ENCODE measurements at places on chromosomes 3 and 15. TPM values are rescaled to one million over a fixed set of nuclear protein-coding genes. Genes with fewer than 3 reads are reported as not detected.

Gene ACKR4
- under 0.01 TPM for total RNA-seq

DNA sequence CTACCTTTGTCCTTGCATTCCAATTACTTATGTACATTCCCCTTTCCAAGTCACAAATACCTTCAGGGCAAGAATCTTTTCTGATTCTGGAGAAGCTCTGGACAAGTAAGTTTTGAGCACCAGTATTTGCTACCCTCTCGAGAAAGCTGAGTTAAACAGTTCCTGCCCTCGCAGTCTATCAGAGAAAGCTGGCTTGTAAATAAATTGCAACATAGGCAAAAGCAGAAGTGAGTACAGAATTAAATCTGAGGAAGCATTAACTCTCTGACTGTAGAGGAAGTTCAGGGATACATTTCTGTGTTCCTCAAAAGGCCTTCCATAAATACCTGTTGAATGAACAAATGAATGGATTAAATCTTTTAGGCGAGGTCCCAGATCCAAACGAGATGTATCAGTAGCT, 1.2 kb downstream of the OSBPL11 start:
- no peak for DNase-seq

DNA sequence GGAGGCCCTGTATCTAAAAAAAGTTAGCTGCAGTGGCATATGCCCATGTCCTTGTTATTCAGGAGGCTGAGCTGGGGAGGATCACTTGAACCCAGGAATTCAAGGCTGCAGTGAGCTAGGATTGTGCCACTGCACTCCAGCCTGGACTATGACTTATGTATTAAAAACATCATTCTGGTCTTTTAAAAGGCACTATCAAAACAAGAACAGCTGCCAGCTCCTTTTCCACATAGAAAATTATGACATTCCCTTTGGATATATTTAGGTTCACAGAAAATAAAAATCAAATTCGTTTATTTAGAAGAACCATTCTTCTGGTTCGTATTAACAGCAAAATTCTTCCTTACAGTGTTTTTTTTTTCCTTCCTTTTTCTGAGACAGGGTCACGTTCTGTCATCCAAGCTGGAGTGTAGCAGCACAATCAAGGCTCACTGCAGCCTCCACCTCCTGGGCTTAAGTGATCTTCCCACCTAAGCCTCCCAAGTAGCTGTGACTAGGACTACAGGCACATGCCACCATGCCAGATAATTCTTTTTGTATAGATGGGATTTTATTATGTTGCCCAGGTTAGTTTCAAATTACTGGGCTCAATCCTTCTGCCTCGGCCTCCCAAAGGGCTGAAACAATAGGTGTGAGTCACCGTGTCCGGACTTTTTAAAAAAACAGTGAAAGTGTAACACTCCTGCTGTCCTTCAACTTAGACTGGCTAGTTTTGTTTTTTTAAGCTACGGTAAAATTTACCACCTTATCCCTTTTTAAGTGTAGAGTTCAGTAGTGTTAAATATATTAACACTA, 13.9 kb downstream of the ICE2 start:
- no peak for DNase-seq

Gene ROPN1B
- total RNA-seq, result not detected

- no peak for DNase-seq
These were observed 99.4 kb downstream of the DHX36 start for GRCh38 chr3:154224866-154225265.

- DNase-seq, result no peak
These were observed 147.5 kb downstream of the NTRK3 start for GRCh38 chr15:88108991-88109390.

DNA sequence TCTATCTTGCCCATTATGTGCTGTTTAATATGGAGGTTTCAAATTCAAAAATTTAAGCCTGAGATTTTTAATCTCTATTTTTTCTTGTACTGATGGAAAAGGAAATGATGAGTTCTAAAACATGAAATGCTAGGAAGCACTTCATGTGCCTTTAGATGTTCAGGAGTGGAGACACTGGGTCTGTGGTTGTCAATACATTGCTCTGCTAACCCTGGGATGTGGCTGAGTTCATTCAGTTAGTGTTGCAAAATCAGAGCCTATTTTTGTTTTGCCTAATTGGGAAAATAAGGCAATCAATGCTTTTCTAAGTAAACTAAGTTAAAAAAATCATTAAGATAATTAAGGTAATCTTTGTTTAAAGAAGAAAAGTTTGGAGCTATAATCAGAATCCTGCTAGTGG, 83.1 kb downstream of the DIPK2A start:
- no peak for DNase-seq

Gene IL17RD
- total RNA-seq, result 0.27 TPM

Gene ELL3
- 7.0 TPM for total RNA-seq

Gene PPP4R2
- total RNA-seq, result 11.6 TPM

Gene PIGB
- total RNA-seq, result 11.8 TPM

GRCh38 chr15:68318931-68319909, 41.7 kb downstream of the FEM1B start:
- DNase-seq, result no peak

GRCh38 chr3:111610612-111611054, 15.5 kb upstream of the ZBED2 start:
- DNase-seq, result peak; percentile 30

GRCh38 chr3:15876669-15877068, 78.9 kb upstream of the ANKRD28 start:
- DNase-seq, result no peak

DNA sequence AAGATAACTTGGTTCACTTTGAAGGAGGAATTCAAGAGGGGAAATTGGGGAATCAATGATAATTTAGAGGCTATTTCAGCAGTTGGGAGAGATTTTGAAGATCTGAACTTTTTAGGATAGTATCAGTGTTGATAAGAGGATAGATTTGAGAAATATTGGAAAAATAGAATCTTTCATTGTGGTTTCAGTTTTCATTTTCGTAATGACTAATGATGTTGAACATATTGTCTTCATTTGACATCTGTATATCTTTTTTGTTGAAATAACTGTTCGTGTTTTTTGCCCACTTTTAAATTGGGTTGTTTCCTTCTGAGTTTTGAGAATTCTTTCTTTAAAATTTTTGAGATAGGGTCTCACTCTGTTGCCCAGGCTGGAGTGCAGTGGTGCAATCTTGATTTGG, 21.1 kb downstream of the ECT2 start:
- no peak for DNase-seq

DNA sequence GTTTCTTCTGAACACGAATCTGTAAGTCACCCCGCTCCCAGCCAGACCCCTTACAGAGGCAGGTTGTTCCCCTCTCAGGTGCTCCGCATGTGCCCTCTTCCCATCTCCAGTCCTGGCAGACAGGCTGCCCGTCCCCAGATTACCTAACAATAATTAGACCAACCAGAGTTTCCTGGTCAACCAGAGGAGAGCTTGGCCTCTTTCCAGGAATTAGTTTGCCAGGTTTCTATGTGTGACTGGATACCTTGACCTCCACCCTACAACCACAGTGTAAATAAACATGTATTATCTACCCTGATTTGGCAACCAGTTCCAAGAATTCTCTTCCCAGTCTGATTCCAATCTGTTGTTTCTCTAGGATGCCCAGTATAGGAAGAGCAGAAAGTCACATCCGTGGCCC, 178.0 kb upstream of the UMPS start:
- no peak for DNase-seq

DNA sequence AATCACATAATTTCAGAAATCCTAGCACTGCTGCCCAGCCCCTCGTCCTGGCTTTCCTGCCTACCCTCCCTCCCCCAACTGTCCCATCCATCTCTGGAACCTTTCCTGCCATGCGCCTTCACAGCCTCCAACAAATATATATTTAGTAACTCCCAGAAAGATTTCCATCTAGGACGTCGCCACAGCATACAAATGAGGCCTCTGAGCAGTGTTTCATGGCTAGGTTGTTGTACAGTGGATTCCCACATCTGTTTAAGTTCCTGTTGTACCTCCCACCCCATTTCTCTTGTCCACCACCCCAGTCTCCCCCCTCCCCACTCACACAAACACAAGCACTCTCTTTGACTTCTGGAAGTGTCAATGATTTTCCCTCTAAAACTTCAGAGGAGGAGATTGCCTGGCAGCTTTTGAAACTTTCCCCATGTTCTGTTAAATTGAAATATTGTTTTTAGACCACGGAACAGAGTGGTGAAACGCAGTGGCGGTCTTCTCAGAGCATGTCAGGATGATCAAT, 280.3 kb upstream of the RORA start:
- no peak for DNase-seq

GRCh38 chr15:29672923-29673809, 149.1 kb downstream of the TJP1 start:
- no peak for DNase-seq

Gene DCLK3
- total RNA-seq, result not detected

- DNase-seq, result no peak
These were observed 84.2 kb upstream of the CTNNB1 start for GRCh38 chr3:41115069-41115468.

GRCh38 chr15:36826948-36827347, 247.5 kb downstream of the CDIN1 start:
- no peak for DNase-seq

DNA sequence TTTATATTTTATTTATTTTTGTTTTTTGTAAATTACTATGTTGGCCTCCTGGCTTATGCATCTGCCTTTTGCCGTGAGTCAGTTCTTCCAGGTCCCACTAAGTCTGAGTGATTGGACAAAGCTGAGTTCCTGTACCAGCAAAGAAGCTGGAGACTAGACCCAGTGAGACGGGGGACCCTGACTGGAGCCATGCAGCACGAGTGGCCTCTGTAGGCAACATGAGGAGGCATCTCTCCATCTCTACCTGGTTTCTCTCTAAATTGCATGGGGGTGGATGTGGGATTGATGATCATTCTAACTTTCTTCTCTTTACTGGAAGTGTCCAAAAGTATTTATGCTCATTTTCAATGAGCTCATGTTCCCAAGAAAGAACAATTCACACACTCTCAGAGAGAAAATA, 155.3 kb upstream of the MRPL3 start:
- no peak for DNase-seq

Gene SPINK8
- total RNA-seq, result not detected

Gene HYKK
- 0.81 TPM for total RNA-seq

Gene SLC12A1
- total RNA-seq, result not detected

DNA sequence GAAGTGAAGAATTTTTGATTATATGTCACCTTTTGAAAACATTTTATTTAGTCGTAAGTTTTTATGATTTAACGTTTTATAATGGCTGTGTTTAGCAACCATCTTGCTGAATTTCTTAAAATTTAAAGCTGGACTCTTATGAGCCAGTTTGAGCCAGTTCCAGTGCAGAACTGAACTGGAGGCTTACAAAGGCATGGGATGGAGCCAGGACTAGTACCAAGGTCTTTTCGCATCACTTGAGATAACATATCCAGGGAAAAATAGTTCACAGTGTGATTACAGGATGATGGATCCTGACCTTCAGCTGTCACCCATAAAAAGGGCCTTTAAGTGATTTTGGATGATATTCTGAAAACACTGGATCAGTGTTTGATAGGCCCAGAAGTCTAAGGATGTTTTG, 51.0 kb downstream of the USP13 start:
- DNase-seq, result no peak

Gene ATP1B3
- total RNA-seq, result 31.8 TPM

DNA sequence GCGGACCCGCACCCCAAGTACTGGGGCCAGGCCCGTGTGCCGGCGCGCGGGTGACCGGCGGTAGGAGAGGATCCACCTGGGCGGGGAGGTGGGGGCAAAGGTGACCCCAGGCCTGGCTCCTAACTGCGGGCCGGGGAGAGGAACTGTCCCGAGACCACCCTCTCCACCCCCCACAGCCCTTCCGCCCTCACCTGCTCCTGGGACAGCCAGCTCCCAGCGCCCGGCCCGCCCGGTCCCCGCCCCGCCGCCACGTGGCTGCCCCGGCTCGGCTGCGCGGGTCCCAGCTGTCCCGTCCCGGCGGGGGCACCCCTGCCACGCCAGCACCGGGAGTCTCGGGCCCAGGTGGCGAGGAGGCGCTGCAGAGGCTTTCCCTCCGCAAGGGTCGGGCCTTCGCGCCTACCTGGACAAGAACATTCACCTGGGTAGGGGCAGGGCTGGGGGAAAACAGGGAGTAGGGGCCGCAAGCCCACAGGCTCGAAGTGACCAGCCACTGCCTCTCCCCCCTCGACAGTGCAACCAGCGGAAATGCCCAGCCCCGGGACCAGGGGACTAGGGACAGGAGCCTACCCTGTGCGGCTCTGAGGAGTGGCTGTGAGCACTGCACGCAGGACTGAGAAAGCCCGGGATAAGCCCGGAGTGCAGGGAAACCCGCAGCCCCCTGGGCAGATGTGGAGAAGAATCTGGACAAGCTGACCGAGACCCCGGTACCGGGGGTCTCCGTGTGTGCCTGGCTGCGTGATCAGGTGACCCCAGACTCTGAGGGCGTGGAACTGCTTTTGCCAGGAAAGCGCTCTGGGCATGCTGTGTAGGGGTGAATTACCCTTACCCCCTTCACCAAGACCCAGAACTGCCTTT, at the start of gene SLC12A8:
TSS of gene SLC12A8 (minus strand) at position 240 of the 855 bp plus-strand sequence. CDS start 1,399 bp downstream, outside the sequence.
- no peak for DNase-seq

Gene SAMMSON
- under 0.01 TPM for total RNA-seq

GRCh38 chr3:172696357-172696756, 14.5 kb downstream of the NCEH1 start:
- DNase-seq, result no peak

DNA sequence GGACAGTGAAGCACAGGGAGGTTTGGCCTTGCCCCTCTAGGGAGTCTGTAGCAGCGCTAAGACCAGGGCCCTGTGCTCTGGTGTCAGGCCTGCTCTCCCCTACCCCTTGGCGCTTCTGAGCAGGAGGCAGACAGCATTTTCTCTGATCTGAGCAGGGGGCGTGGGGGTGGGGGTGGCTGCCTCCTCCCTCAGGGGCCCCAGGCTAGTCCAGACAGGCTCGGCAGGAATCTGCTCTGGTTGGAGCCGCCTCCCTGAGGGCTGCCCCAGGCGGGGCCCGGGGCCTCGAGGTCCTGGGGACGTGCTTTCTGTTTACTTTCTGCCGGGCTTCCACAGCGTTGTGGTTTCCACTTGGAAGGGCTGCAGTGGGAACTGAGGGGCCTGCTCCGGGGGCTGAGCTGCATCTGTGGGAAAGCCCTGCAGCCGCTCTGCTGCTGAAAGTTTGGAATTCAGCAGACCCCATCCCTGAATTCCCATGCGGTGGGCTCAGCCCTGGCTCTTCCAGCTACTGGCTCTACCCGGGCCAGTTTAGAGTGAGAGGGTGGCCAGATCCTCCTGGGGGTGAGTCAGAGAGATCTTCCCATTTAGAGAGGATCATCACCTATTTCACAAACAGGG, 105.4 kb downstream of the LINGO1 start:
- DNase-seq, result peak; percentile 35

Gene CAMK1
- 1.1 TPM for total RNA-seq

Gene FAM3D
- not detected for total RNA-seq

Gene MYRIP
- total RNA-seq, result under 0.01 TPM

DNA sequence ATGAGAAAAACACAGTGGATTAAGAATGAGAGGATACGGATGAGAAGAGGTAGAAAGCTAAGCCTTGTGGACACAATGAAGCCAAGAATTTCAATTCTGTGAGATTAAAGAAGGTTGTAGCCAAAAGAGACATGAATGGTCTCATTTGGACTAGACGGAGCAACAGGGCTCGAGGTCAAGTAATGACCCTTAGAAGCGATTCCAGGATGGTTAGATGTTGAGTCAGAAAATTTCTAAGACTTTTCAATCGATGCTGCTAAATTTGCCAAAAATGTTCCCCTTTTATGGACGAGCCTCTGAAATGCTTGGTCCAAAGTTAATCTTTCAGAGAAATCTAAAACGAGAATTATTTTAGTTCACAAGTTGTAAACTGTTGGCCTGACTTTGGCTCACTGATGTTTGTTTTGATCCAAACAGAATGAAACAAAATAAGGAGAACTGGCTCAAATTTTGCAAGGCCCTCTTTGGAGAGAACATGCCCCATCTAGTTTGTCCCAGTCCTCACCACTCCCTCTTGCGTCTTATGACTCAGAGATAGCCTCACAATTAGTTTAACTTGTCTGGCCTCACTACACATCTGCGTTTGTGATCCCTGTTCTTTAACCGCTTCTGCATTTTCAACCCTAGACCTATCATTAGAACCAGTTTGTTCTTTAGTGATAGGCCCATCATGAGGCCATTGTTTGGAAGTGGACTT, 235.5 kb downstream of the PDZRN3 start:
- no peak for DNase-seq

All from hematopoietic multipotent progenitor cell (in vitro differentiated cells).